Ureter (tissue), 1 donor: ENCODE measurements at places on chromosomes 7 and 10.

- DNase-seq, result no peak
Observed at GRCh38 chr10:74012480-74012879, 14.6 kb downstream of the VCL start.

- no peak for DNase-seq
Observed at GRCh38 chr7:68429411-68430117, 1168.7 kb upstream of the AUTS2 start.

- no peak for DNase-seq
Observed at GRCh38 chr7:27585781-27586447, 76.8 kb downstream of the HIBADH start.

GRCh38 chr7:20916311-20916710, 129.6 kb upstream of the SP8 start:
- no peak for DNase-seq

GRCh38 chr7:156907656-156908055, 14.7 kb upstream of the LMBR1 start:
- peak; percentile 29 for DNase-seq

DNA sequence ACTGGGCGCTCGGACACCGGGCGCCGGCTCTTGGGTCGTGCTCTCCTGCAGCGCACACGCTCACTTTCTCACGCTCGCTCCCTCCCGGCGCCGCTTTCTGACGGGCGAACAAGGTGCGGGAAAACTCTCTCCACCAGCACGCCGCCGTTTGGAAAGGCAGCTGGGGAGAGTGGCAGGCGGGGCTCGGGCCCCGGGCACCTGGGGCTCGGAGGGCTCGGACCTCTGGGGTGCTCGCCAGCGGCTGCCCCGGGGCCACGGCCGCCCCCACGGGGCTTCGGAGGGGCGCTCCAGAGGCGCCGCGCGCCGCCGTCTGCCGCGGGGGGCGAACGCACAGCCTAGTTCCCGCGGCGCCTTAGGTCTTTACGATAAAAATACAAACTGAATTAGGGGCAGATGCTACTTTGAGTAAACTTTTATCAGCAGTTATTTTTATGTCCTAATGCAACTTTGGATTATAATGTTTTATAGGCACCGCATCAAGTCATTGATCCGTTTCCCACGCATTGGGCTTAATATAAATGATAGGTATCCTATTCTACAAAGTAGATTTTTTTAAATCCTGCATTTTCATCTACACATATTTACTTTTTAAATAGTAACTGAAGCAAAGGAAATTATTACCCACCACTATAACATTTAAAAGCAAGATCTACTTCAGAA, 535 bp upstream of the EPC1 start:
- no peak for DNase-seq

- no peak for DNase-seq
Observed at GRCh38 chr7:105202616-105203015, 186.1 kb downstream of the SRPK2 start.

DNA sequence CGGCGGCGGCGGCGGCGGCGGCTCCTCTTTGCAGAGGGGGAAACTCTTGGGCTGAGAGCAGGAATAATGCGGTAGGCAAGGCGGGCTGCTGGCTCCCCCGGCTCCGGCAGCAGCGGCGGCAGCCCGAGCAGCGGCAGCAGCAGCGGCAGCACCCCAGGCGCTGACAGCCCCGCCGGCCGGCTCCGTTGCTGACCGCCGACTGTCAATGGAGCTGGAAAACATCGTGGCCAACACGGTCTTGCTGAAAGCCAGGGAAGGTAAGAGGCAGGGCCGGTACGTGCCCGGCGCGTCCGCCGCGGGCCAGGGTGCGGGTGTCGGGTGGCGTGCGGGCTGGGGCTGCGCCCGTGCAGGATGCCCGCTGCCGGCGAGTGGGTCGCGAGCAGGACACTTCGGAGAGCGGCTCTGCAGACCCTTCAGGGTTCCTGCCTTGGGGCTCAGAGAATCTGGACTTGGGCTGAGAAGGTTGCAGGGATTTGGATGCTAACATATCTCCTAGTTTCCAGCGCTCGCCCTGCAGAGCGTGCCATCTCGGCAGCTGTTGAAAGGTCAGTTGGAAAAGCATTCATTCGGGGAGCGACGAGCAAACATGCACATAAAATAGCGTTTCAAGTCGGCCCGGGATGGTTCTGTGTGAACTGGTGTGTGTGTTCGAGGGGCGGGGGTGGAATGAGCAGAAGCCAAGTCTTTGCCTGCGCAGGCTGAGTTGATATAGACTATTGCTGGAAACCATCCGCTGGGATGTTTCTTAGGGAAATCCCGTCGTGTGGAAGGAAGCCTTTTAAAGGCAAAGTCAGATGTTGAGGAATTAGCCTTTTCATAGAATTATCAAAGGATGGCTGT, 562 bp downstream of the GRK5 start:
- peak; percentile 57 for DNase-seq

GRCh38 chr10:33341637-33342036, 7.2 kb upstream of the NRP1 start:
- DNase-seq, result no peak

GRCh38 chr10:96374639-96374984, 15.8 kb upstream of the OPALIN start:
- no peak for DNase-seq

DNA sequence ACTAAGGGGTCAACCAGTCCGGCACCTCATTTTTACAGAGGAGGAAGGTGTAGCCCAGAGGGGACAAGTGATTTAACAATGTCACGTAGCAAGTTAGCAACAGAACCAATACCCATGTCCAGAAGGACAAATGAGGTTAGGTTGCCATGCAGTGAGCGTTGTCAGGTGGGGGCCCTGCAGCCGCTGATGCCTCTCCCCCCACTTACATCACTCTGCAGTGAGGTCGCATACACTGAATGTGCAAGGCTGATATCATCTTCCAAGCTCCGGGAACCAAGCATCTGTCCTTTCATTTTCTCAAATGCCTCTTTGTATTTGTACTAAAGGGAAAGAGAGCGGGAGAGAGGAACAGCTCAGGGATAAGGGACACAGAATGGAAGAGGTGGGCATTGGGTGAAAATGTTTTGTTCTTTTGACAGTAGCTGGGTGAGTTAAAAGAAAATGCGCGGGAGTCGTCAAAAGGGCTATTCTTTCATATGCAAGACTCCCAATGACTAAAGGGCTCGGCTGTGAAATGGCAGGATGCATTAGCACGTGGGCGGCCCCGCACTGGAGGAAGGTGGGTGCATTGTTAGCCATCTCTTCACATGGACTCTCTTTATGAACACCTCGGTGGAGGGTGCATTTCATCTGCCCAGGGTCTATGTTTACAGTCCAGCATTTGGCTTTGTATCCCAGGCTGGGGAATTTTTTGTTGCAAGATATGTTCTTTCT, 49.7 kb downstream of the NRAP start:
- no peak for DNase-seq

DNA sequence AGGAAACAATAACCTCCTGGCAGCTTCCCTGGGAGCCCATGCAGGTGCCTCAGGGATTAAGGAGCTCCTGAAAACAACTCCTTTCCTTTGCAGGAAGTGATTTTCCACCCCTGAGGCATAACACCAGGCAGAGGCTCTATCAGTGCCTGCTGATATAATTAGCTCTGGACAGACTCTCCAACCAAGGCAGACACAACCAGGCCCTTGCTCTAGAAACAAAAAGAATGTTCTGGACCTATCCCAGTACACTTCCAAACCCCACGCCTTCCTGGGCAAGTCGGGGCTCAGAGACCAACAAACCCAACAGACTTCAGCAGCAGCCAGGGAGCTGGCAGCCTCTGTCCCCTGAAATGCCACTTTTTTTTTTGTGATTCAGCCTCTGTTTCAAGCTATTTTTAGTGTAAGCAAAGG, 247.1 kb downstream of the KCNMA1 start:
- DNase-seq, result no peak

DNA sequence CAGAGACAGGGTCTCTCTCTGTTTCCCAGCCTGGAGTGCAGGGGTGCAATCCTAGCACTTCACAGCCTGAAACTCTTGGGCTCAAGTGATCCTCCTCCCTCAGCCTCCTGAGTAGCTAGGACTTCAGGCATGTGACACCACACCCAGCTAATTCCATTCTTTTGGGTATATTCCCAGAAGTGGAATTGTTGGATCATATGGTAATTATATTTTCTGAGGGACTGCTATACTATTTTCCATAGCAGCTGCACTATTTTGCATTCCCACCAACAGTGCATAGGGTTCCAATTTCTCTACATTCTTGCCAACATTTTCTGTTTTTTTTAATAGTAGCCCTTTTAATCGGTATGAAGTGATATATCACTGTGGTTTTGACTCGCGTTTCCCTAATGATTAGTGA, 30.0 kb upstream of the RAB11FIP2 start:
- no peak for DNase-seq

DNA sequence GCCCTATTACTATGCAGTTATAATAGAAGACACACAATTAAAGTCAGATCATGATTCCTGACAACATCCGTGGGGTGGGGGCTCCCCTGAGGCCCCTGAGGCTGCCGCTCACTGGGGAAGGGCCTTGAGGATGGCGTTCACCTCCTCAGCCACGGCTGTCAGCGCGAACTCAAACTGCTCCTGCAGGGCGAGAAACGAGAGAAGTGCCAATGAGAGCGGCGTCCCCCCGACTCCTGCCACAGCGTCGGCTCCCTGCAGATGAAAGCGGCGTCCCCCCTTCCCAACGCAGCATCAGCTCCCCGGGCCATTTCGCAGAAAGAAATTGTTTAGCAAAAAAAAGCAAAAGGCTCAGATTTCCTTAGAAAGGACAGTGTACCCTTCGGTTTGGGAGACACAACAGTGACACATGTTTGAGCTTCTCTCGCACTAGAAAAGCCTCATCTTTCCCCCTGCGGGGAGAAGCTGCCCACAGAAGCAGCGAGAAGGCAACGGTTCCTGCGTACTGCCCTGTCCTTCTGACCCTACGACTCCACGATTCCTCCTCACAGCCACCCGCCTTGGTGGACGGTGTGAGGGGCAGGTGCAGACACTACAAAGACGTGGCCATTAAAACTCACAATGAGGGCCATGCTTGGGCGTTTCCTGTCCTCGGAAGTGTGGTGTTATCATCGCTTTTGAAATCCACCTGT, 203.9 kb downstream of the DNAJB6 start:
- DNase-seq, result no peak

DNA sequence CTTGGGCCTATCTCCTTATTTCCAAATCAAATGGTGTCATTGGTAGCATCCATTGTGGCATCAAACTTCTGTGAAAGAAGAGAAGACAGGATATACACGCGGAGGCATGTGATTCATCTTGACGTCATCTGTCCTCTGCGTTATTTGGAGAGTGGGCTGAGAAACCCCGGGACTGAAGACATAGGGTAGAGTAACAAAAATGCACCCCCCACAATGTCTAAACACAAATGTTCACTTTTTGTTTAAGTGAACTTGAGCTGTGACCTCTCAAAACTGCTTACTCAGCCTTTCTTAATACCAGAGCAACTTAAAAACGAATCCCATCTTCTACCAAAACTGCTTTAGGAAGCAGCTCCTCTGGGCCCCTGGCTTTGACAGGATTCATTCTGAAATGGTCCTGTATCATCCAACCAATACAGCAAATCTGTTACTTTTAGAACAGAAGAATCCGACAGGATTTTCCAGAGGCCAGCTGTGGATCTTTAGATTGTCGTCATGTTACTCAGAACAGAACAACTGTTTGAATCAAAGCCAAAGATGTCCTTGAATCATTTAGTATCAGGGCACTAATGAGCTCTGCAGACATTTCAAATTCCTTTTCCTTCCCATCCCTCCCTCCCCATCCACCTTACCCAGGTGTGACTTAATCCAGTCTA, 438.1 kb downstream of the SUGCT start:
- DNase-seq, result no peak

DNA sequence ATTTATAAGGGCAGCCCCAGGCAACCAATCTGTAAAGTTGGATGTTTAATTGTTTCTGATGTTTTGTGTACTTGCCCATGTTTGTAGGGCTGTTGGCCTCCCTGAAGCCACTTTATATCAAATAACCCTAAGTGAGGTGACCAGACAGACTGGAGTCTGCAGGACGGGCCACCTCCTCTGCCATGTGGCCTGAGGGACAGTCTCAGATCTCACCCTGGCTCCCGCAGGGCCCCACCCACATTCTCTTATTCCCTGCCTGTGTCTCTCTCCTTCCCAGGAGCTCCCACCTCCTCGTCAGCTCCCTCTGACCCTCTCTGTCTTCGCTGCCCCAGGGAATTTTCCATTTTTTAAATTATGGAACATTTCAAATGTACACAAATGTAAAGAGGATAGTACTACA, 9.5 kb upstream of the C10orf71 start:
- DNase-seq, result no peak

DNA sequence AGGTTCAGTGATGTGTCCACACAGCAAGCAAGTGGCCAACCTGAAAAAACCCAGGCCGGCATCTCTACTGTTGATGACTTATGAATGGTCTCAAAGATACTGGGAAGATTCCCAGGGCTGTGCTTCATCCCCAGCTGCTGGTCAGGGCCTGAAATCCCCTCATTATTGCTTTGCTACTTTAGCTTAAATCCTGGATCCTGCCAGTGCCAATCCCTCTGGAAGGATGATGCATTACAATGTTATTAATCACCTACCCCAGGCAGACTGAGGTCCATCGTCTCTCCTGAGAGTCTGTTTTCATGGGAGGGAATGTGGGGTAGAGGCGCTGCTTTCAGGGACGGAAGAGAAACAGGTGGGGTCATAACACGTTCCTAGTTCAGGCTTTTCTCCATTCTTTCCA, 371.6 kb downstream of the RPS24 start:
- DNase-seq, result no peak

DNA sequence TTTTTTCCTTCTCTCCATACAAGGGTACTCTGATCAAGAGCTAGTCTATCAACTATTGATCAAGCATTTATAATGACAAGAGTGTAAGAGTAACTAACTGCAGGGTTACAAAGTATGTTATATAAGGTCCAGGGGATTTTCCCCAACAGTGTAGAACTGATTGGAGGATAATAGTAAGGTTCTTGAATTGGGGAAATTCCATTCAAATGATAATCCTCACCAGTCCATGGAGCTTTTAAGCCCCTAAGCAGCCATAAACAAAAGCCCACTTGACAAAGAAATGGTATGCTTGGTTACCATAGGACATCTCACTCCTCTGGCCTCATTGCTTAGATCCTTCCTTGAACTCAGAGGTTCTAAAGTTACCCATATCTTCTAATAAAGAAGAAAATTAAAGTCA, 8.2 kb downstream of the YME1L1 start:
- no peak for DNase-seq

DNA sequence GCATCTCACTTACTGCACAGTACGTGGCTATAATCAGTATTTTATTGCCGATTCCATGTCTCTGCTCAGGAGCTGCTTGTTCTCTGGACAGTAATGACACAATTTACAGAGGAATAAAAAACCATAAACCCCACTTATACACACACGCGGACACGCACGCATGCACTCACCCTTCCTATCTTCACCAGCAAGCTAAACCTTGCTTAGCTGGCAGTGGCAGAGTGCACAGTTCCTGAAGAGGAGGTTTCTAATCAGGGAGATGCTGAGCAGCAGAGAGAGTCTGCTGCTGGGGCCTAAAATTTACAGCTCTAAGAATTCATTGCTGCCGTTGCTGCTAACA, 66.3 kb downstream of the SND1 start:
- DNase-seq, result no peak

- no peak for DNase-seq
Observed at GRCh38 chr10:71136036-71136721, 76.2 kb upstream of the UNC5B start.
